ENCODE measurements at places on chromosomes 16 and 17.

DNA sequence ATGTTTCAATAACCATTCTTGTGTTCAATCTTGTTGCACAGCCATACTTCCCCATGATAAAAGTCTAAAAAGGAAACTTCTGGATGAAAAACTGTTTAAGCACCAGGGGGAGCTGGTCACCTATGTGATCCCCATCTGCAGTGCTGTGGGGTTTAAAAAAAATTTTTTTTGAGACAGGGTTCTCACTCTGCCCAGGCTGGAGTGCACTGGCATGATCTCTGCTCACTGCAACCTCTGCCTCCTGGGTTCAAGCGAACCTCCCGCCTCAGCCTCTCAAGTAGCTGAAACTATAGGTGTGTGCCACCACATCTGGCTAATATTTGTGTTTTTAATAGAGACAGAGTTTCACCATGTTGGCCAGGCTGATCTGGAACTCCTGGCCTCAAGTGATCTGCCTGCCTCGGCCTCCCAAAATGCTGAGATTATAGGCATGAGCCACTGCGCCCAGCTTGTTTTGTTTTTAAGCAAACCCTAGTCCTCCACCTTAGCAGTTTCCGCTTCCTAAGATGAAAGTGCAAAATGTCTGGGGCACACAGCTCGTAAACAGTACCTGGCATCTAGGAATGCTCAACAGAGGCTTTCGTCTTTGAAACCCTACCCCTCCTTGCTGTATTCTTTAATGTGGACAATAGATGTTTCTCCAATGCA lies 25.4 kb downstream of the DNAJA2 start:
- no peak for DNase-seq

- DNase-seq: no peak
Observed at GRCh38 chr17:76446449-76447231, 6.3 kb downstream of the UBE2O start.

GRCh38 chr17:56571456-56571855 lies 22.0 kb upstream of the NOG start:
- DNase-seq: no peak

GRCh38 chr16:54284319-54284930 lies 2.2 kb downstream of the IRX3 start:
- DNase-seq: no peak

DNA sequence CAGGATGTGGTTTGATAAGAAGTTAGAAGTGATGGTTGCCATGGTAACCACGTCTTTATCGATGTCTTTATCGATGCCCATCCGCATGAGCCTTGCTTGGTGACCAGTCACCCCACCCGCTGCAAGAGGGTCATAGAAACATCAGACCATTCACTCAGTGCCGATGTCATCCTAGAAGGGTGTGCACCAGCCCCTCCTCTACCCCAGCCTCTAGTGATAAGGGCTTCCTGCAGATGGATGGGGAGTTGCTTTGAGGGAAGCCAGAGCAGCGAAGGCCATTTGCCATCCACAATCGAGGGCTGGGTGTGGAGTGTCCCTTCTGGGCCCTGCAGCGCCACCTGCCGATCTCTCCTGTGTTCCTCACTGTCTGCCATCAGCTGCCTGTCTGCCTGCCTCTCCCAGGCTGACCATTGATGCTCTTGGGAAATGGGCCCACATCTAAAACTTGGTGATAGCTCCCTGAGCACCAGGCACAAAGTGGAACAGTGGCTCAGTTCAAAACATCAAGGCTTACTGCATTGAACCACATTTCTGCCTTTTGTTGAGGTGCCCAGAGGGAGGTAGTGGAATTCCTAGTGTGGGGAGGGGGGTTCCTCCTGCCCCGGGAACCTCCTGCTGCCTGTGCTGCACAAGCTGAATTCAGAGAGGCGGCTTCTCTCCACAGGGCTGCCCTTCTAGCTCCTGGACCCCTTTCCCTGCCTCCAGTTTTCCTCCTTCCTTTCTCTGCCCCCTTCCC lies 8.9 kb downstream of the CALB2 start:
- no peak for DNase-seq

DNA sequence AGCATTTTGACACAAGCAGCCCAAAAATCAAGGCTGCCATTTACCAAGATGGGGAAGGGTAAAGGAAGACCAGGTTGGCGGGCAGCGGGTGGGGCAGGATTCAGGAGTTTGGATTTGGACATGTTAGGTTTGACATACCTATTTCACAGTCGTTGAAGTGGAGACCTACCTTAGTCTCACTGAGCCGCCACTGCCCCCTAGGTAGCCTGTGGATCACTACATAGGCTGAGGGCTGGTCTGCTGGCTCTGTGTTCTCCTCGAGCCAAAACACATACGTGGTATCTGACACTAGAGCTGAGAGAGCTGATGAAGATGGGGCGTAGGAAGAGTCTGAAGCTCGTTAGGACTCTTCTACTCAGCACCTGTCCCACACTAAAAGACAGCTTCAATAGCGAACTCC lies 115.1 kb downstream of the HIC1 start:
- DNase-seq: no peak

DNA sequence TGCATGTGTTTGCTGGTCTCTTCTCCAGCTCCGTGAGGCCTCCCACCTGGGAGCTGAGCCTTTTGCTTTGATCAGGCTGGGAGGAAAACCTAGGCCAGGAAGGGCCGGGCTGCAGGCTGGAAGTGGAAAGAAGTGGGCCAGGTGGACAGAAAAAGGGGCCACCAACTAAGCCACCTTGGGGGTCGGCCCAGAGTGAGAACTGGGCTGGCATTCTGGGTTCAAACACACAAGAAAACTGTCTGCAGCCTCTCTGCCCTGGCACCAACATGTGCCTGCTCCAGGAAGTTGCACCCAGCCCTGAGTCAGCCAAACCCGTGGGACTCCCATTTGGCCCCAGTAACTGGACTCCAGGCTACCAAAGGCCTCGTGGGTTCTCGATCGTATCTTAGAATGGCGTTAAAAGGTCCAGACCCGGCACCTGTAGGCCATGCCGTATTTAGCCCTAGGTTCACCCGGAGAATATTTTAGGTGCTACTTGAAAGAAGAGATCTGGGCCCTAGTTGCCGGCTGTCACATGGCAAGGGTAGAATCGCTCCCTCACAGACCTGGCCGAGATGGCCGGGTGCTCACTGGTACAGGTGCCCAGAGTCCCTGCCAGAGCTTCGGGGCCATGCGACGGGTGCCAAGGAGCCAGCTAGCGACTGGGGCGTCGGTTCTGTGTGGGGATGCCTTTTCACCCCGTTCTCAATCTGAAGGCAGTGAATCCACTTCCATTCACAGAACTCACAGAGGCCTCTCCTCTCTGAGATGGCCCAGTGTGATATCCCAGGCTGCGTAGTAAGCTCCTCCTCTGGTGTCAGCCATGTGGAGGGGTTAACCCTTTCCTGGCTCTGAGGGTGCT lies 236.6 kb downstream of the MRTFB start:
- DNase-seq: no peak

DNA sequence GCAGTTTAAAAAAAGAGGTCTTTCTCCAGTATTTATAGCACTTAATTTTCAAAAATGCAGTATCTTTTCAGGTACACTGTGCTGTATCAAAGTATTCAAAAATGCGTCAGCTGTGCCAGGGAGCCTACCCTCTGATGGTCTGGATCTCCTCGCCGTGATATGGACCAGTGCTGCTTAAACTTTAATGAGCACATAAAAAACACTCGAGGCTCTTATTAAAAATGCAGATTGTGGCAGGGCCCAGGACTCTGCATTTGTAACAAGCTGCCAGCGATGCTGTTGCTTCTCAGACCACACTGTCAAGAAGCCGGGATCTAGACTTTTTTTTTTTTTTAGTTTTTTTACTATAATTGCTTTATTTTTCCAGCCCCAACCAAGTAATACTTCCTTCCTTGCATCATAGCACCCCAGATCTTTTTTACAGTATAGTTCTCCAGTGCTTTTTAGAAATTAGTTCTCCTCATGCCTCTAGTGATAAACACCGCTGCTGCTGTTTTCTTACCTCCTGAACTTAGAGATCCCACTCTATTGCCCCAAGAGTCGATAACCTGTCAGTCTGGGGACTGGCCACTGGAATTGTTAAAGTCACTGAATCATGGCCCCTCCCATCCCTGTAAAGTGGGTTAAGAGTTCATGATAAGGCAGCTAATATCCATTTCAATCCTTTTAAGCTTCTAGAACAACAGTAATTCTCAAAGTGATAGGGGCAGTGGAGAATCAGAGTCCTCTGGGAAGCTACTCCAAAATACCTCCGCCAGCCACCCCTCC lies 1.6 kb upstream of the SMARCD2 start:
- DNase-seq: no peak

- DNase-seq: no peak
Observed at GRCh38 chr17:44969144-44969780, 1.2 kb upstream of the C1QL1 start.

GRCh38 chr17:76238847-76239537 lies 1.3 kb downstream of the RNF157 start:
- no peak for DNase-seq

- no peak for DNase-seq
Observed at GRCh38 chr16:74052016-74052415, 244.6 kb upstream of the PSMD7 start.

- DNase-seq: no peak
Observed at GRCh38 chr17:44310609-44311376, 2.4 kb downstream of the RUNDC3A start.

DNA sequence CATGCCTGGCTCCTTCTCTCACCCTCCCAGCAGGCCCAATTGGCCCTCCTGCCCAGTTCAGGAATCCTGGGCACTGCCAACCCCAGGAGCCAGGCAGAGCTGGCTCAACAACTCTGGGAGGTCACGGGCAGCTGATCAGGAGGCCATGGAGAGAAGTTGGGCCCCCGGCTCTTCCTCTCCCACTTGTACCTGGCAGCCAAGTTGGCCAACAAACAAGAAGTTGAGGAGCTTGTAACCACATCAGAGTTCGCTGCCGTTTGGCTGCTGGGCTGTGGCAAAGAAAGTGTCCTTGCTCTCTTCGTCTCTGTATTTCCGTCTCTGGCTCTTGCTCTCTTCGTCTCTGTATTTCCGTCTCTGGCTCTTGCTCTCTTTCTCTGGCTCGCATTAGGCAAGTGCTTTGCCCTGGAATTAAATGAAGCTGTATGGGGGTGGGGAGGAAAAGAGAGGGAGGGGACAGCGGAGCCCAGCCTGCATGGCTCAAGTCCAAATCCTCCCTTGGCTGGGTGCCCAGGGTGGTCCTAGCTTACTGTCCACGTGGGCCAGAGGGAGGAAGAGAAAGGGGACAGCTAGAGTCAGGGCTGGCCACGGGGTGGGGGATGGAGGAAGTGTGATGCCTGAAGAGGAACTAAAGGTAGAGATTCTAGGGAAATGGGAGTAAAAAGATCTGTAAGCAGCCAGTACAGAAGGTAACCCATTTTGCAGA lies 7.8 kb upstream of the TMEM132E start:
- peak; percentile 54 for DNase-seq

GRCh38 chr16:84218176-84218823 lies 21.5 kb downstream of the KCNG4 start:
- DNase-seq: no peak

GRCh38 chr17:42913522-42913921 lies 12.9 kb downstream of the G6PC1 start:
- DNase-seq: no peak

- DNase-seq: no peak
Observed at GRCh38 chr17:17469358-17469757, 7.4 kb upstream of the MED9 start.

All from globus pallidus (tissue), 1 donor.